ENCODE measurements at places on chromosomes 5 and 9.

DNA sequence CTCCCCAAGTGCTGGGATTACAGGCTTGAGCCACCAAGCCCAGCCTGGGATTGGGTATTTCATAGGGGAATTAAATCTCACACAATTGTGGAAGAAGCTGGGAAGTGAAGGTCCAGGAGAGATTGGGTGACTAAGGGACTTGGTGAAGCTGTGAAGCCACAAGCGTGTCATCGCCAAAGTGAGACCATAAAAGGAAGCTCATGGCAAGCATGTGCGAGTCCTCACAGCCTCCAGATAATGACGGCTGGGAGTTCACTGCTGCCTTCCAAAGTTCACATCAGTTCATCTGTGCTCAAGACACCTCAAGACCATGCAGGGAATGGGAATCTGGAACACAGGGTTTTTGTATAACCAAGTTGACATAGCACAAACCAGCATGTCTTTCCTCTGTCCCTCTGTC, 210.6 kb downstream of the MARCHF11 start:
- peak; percentile 44 for DNase-seq

DNA sequence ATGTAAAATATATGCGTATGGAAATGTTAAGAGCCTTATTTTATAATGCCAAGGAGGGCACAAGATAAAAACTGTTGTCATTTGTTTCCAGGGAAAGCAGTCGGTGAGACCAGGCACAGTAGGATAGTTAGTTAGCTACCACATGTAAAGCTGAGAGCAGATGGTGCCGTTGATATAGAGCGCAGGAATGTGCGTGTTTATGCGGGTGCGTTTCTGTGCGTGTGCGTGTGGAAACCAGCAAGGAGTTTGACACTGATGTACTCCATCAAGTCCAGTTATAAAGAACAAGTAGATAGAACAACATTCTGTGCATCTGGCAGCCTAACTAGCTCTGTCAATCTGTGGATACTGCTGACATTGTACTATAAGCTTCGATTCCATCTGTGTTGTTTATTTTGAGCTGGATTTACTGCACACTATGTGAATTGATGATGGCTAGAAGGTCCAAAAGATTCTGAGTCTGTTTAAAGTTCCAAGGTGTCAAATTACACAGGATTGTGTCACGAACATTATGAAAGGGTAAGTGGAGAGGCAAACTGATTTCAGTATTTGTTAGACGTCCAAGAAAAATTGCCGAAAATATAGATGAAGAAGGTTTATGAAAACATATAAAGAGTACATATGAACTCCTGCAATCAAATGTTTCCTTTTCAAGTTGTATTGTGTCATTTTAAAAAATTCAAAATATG, 494.9 kb upstream of the MEF2C start:
- peak; percentile 11 for DNase-seq

DNA sequence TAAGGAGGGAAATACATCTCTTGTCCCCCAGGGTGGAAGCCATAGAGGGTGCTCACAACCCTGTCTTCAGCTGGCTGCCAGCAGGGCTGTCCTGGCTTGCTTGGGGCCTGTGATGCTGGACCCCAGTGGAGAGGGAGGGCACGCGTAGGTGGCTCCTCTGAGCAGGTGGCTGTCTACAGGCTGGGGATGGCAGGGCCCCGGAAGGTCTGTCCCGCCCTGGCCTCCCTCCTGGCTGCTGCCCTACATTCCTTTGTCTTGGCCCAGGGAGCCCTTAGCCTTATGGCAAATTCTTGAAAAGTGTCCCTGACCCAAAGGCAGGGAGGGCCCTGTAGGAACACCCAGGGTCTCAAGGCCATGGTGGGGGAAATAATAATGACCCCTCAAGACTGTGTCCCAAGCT, 224.4 kb downstream of the HSPA4 start:
- no peak for DNase-seq

- DNase-seq: no peak
These were observed 23.1 kb downstream of the ANP32B start for GRCh38 chr9:98006127-98006796.

GRCh38 chr5:56681346-56681745, 134.0 kb upstream of the MAP3K1 start:
- peak; percentile 84 for DNase-seq

DNA sequence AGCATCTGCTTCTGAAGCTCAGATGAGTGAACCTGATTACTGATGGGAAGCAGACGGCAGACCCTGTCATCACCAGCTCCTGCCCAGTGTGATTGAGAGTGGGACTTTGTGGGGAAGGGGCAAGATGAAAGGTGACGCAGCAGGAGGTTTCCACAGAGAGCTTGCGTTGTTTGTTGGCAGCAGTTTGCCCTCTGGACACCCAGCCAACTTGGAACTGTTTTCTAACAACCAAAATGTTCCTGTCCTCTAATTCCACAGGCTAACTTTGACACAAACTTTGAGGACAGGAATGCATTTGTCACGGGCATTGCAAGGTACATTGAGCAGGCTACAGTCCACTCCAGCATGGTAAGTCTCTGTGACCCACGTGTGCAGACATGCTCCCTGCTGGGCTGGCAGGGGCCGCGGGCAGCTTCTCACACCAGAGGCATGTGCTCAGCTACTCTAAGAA, 20.9 kb downstream of the CYFIP2 start:
- DNase-seq: peak; percentile 26

- no peak for DNase-seq
These were observed 5.3 kb upstream of the CTXN3 start for GRCh38 chr5:127643607-127644006.

DNA sequence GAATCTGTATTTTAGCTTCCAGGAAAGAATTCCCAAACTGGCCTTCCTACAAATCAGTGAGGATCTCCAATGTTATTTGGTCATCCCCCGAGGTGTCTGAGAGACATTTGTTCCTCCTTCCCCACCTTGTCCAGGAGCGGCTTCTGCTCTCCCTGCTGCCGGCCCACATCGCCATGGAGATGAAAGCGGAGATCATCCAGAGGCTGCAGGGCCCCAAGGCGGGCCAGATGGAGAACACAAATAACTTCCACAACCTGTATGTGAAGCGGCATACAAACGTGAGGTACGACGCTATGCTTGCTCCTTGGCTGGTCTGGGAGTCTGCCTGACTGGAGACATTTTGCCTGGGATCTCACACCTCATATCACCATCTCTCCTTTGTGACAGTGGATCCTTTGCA, 160.4 kb downstream of the CFAP90 start:
- DNase-seq: no peak

All from fibroblast of skin of scalp (primary cell).